ENCODE measurements at places on chromosomes 12 and 14.

GRCh38 chr14:76201162-76201561, 49.4 kb downstream of the GPATCH2L start:
- DNase-seq: no peak

DNA sequence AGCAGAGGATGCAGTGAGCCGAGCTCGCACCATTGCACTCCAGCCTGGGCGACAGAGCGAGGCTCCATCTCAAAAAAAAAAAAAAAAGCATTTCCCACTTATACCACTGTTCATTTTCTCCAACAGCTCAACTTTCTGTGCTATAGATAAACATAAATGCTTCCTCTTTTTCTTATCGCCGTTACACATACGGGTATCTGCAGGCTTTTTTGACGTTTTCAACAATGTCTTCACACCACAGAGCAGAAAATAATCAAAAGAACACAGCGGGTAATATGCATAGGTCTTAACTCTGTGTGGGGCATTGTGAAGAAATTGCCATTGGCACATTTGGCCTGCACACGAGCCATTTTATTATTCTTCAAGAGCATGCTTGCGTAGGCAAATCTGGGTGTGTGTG, 86.4 kb downstream of the CAPZA3 start:
- peak; percentile 49 for DNase-seq

DNA sequence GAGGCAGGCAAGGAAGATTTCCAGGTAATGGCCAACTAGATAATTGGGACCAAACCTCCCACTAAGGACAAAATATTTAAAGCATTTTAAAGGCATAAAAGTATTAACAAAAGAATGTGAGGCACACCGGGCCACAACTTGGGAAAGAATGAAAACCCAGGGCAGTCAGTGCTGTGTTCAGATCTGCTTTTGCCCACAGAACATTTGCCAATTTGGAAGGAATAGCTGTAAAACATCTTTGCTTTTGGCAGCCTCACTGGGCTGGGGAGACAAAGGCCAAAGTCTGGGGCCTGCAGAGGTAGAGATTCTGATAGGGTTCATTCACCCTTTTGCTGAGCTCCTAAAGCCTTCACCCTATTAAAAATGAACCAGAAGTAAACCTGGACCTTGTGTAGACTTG, 82.3 kb downstream of the SYNE3 start:
- no peak for DNase-seq

DNA sequence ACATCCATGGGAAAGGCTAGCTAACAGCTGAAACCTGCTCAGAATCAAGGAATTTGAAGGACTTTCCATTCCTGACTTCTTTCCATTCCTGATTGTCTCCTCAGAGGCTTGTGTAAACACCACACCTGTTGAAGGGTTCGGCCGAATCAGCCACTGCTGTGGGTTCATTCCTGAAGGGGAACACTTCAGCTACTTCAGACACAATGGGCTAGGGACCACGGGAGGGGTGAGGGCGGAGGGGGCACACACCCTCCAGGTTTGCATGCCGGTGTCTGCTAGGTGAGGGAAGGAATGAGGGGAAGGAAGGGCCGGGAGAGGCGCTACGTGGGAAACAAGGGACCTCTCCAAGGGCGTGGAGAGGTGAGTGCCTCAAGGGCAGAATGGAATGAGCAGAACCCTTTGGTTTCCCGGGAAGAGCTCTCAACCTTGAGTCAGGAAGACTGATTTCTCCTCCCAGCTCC, 1.3 kb downstream of the GPRC5A start:
- no peak for DNase-seq

DNA sequence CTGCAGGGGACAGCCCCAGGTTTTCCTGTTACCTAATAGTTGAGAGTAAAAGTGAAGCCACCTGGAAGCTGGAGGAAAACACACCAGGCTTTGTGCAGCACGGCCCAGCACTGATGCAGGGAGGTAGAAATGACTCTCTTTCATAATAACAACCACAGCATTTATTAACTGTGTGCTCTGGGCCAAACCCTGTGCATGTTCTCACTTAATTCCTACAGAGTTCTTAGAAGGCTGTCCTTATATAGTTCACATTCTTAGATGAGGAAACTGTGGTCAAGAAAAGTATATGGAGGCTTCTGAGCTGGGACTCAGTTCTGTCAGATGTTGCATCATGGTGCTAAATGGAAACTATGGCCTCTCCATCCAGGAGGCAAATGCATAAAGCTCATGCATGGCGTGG, 100.0 kb downstream of the PAPOLA start:
- DNase-seq: no peak

DNA sequence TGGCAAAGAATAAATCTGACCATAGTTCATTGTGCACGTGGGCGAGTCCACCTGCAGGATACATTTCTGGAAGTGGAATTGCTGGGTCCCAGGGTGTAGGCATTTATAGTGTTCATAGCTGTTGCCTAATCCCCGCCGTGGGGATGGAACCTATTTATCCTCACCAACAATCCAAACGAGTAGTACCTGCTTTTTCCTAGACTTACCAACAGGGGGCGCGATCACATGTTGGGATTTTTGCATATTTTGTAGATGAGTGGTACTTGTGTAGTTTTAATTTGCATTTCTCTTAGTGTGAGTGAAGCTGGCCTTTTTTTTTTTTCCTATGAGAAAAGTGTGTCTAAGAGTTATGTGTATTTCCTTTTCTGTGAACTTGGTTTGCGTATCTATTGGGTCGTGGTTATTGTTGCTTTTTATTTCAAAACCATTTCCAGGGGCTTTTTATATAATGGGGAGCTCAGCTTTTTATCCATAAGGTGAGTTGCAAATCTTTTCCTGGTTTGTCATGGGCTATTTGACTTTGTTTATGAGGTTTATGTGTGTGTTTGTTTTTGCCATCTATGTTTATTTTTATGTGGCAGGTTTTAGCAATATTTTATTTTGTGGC, 67.2 kb downstream of the CCDC92 start:
- peak; percentile 5 for DNase-seq

GRCh38 chr12:30047516-30048254, 263.9 kb upstream of the TMTC1 start:
- no peak for DNase-seq

GRCh38 chr12:6234214-6234613, 34.0 kb downstream of the CD9 start:
- DNase-seq: no peak

DNA sequence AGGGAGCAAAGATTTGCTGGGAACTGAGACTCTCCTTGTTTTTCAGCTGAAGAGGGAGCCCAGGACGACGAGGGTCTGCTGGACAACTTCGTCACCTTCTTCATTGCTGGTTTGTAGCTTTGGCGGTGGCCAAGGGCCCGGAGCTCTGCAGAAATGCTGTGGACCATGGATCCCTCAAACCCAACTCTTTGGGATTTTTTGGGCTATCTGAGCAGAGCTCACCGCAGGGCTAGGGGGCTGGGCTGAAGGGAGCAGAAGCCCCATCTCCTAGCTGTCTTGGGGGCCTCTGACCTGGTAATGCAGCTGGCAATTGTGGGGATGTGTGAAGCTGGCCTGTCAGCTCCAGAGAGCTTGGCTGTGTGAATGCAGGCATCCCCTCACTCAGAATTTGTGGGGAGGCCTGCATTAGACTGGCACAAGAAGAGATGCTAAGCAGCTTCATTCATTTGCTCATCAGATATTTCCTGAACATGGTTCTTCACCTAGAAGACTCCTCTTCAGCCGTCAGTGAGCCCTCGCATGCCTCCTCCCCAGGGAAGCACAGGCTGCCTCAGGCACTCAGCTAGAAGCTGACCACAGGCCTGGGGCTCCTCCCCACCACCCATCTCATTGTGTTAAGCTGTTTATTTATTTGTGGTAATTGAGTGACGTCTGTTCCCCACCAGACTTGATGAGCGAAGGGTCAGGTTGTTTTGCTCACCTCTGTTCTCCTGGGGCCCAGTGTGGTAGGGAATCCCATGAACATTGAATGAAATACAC, 32.2 kb downstream of the CYP46A1 start:
- no peak for DNase-seq

- DNase-seq: no peak
Measured at GRCh38 chr12:112482733-112483132, 64.0 kb downstream of the PTPN11 start.

- no peak for DNase-seq
Measured at GRCh38 chr12:6249580-6249979, 49.4 kb downstream of the CD9 start.
